Activated CD4-positive, alpha-beta T cell treated with anti-CD3 and anti-CD28 coated beads for 1 hour (primary cell): ENCODE measurements at places on chromosomes 12 and 14.

DNA sequence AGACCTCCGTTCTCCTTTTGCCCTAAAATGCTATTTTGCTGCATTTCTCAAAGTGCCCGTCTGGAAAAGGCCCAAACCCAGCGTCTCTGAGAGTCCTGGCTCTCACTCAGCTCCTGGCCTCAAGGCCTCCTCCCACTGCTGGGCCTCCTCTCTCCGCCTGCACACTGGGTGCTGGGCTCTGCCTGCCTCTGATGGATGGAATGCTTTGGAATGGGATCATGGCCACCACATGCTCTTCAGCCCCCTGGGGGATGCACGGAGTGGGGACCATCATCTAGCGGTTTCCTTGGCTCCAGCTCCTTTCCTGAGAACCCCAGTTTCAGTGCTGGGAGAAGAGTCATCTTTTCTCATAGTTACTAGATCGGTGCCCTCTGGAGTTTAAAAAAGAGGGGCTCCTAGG is 65.2 kb downstream of the KDM2B start:
- no peak for DNase-seq

GRCh38 chr12:71455028-71455737 is 15.6 kb downstream of the LGR5 start:
- no peak for DNase-seq

DNA sequence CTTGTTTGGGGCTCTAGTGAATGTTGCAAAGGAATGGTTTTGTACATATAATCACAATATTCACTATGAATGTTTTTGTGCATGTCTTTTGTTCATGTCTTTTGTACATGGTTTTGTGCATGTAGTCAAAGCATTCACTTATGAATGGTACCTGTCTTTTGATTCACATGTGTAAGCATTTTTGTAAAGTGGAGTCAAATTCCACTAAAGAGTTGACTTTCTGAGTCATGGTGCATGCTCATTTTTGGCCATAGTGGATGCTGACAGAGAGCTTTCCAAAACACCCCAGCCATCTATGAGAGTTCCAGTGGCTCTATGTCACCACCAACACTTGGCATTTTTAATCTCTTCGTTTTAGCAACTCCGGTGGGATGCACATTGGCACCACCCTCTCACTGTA is 1185.9 kb upstream of the TMEM132C start:
- DNase-seq = no peak

- no peak for DNase-seq
Observed at GRCh38 chr14:52312931-52313355, 1.2 kb upstream of the PTGER2 start.

DNA sequence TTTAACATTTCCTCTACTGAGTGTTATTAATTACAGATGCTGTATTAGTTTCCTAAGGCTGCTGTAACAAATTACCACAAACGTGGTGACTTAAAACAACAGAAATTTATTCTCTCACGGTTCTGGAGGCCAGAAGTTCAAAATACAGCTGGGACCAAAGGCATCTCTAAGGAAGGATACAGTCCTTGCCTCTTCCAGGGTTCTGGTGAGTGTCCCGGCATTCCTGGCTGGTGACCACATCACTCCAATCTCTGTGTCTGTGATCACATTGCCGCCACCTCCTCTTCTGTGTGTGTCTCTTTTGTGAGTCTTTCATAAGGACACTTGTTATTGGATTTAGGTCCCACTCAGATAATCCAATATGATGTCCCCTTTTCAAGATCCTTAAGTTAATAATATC is 85.1 kb upstream of the CCDC198 start:
- DNase-seq = no peak

GRCh38 chr12:50302686-50303085 is 19.4 kb upstream of the LIMA1 start:
- no peak for DNase-seq

DNA sequence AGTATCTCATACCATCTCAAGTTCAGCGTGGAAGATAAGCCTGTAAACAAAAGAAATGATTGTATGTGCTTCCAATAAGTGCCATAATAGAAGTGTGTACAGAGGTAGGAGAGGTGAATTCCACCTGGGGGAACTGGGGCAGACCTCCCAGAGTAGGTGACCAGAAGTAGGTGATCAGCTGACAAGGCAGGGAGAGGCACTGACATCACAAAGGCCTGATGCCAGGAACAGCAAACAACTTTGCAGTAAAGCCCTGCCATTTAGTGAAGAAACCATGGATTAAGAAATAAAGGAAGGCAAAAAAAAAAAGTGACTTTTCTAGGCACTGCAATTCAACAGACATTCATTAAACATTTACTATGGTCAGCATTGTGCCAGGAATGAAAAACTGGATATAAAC is 31.1 kb downstream of the NR1H4 start:
- no peak for DNase-seq

DNA sequence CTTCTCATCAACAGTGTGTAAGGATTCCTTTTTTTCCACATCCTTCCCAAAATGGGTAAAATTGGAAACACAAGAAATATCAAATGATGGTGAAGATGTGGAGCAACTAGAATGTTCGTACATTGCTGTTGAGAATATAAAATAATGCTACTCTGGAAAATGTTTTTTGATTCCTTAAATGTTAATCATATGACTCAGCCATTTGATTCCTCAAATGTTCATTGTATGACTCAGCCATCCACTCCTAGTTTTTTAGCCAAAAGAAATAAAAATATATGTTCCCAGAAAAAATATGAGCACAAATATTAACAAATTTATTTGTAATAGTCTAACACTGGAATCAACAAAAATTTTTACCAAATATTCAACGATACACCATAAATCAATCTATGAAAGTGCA is 1108.6 kb downstream of the LRFN5 start:
- no peak for DNase-seq

DNA sequence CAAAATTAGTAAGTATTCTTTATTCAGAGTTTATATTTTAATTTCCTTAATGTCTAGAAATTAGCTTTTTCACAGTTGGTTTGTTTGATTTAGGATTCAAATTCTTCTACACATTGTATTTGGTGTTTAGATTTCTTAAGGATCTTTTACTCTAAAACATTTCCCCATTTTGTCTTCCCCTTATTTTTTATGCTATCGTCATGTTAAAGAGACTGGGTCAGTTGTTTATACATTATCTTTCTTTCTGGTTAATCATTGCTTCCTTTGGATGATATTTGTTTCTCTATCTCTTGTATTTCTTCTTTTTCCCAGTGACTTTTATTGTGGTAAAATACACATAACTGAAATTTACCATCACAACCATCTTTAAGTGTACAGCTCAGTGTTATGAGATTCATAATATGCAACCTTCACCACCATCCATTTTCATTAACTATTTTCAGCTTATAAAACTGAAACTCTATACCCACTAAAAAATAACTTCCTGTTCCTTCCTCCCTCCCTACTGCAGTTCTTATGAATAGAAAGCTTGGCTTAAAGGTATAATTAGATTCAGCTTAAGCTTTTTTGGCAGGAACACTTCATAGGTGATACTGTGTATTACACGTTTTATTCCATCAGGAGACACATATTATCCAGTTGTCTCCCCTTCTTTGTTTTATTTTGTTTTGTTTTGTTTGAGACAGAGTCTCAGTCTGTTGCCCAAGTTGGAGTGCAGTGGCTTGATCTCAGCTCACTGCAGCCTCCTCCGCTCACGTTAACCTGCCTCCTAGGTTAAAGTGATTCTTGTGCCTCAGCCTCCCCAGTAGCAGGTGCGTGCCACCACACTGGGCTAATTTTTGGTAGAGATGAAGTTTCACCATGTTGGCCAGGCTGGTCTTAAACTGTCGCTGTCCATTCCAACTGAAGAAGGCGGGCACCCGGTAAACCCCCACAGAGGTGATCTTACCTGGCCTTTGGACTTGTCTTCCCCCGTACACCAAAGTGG is 45.0 kb downstream of the NOPCHAP1 start:
- DNase-seq = no peak

- no peak for DNase-seq
Observed at GRCh38 chr12:121442028-121442948, 42.4 kb downstream of the RNF34 start.

GRCh38 chr14:30034152-30034551 is 106.5 kb upstream of the PRKD1 start:
- DNase-seq = no peak

DNA sequence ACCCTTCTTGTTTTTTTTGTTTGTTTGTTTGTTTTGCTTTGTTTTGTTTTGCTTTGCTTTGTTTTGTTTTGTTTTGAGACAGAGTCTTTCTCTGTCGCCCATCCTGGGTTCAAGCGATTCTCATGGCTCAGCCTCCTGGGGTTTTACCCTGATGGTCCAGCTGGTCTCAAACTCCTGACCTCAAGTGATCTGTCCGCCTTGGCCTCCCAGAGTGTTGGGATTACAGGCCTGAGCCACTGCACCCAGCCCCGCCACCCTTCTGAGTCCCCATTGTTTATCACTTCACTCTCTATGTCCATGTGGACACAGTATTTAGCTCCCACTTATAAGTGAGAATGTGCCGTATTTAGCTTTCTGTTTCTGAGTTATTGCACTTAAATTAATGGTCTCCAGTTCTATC is 36.9 kb upstream of the BICD1 start:
- no peak for DNase-seq

DNA sequence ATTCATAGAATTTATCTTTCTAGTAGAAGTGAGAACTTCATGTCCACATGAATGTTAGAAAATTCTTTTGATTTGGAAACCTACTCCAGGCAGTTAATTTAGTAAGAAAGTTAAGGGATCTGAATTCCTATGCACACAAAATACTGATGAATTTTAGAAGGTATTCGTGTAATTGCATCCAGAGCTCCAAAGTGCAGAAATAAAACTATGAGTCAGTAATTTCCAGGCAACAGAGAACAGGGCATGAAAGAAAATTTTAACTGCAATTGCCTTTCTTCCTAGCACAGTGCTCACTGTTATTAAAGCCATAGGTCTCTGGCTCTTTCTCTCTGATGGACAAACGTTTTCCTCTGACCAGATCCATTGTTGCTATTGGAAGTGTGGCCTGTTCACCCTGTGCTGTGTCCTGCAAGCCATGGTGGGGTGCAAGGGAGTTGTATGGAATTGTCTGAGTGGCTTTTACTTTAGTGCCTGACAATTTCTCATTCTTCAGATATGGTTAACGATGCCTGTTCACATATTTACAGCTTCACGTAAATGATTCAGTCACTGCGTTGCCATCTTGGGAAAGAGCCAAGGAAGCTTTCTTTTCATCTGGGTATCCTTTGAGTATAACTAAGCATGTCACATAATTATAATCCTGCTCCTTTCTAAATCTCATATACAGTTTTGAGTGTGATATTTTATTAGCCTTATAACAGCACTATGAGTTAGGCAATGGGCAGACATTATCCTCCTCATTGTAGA is 145.1 kb downstream of the ACSS3 start:
- DNase-seq = no peak

GRCh38 chr14:75558440-75558839 is 20.0 kb upstream of the FLVCR2 start:
- no peak for DNase-seq

- no peak for DNase-seq
Observed at GRCh38 chr14:72512281-72512680, 381.6 kb downstream of the DPF3 start.

DNA sequence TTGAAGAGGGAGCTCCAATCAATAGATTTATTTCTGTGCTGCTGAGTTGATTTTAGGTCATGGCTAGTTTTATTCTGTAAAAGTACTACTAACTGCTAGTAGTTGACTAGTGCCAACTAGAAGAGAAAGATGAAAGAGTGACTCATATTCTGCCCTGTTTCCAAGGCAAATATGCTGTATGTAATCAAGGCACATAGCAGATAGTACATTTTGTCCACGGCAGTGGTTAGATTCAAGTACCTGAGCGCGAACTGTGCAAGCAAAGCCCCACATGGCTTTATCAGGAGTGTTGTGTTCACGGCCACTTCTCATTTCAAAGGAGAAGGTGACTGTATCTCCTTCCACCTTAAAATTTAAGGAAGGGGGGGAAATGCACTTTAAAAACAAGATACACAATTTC is 126.8 kb downstream of the TRAFD1 start:
- DNase-seq = no peak

DNA sequence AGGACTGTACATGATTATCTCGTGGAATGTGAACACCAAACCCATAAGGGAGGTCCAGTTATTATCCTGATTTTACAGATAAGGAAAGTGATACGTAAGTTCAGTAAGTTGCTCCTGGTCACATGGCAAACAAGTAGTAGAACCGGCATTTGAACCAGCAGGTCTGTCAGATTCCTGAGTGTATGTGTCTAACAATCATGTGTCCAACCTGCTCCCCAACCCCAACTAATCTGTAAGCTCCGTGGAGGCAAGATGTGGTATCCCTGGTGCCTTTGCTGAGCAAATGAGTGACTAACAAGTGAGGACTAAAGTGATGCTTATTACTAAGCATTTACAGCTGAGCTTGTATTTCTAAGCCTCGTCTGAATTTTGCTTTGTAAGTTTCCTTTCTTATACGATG is 65.9 kb downstream of the PTPN21 start:
- no peak for DNase-seq

GRCh38 chr14:99506276-99506675 is 25.1 kb downstream of the CCNK start:
- DNase-seq = no peak

DNA sequence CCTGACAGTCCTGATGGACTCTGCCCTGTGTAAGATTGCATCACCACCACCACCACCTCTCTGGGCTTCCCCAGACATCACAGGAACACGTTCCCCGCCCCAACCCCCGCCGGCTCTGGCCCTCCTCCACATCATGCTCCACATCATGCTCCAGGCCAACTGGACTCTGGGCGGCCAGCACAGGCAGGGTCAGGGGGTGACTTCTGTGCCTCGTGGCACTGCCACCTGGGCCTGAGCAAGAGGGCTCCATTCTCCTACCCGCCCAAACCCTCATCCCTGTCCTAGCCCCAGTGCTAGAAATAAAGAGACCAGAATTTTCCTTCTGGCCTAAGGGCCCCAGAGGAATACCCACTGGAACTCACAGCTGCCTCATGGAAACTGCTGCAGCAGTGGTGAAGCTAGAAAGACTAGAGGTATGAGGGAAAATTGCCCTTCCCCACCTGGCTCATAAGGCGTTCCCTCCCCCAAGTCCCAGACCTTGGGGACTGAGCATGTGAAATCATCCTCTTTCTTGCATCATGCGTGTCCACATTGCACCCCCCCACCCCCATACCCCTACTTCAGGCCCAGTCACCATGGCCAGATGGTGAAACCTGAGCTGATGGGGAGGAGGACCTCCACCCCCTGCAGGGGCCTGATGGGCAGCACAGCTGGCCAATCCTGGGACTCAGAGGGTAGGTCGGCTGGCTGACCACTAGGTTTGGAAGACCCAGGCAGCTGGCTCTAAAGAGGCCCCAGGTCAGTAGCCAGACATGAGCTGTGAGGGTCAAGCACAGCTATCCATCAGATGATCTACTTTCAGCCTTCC is at the start of gene INHBE:
INHBE (plus strand) TSS at position 742 of the 808 bp plus-strand sequence. CDS start 230 bp downstream, outside the sequence.
- DNase-seq = no peak

DNA sequence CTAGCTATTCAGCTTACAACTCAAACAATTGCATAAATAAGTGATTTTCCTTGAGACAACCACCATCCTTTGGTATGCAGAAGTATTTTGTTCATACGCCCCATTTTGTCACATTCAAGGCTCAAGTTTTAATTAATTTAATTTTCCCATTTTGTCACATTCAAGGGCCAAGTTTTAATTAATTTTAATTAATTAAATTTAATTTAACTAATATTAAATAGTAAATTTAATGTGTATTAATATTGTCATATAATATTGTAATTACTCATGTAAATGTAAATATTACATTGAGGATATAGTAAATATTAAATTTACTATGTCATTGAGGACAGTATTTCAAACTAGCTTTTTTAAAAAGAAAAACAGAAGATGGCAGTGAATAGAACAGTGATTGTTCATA is 216.8 kb upstream of the GARIN2 start:
- no peak for DNase-seq
